Fibroblast of mammary gland (primary cell): ENCODE measurements at places on chromosomes 12 and 14.
A peak's percentile ranks its signal among the peaks of the same experiment; 100 is the strongest.

DNA sequence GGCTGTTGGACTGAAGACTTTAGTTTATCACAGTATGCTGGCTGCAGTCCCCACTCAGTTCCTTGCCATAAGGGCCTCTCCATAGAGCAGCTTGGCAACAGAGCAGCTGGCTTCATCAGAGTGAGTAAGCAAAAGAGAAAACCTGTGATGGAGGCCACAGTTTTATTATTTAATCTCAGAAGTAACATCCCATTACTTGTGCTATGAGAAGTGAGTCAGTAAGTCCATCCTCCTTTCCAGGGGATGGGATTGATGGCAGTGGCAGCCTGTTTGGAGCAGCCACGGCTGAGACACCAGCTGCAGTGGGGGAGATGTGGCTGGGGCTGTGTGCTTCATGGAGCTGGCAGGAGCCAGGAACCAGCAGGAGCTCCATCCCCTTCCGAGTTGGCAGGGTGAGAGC lies 138.5 kb upstream of the SRRM4 start:
- DNase-seq, result no peak

DNA sequence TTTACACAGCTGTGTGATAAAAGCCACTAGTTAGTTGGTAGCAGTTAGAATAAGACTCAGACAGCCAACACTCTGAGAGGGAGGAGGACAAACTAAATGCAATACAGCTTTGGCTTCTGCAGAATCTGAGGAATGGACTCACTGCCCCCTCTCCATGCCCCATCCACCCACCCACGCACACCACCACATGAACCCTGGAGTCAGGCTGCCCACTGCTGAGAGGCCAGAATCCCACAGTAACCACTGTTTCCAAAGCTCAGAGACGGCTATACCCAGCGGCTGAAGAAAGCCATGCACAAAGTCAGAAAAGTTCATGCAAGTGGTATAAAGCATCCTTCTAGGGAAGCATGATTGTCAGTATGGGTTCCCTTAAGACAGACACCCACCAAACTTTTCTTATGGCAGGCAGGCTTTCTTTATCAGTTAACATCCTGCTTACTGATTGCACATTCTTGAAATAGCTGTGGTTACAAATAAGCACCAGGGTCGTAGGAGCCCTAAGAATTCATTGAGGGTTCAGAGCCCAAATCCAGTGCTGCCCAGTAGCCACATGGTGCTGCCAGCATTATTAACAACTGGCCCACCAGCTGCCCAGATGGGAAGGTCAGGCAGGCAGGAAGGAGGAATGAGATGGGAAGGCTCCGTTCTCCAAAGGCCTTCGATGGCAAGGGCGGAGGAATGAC lies 61.5 kb downstream of the NT5DC3 start:
- DNase-seq, result no peak

DNA sequence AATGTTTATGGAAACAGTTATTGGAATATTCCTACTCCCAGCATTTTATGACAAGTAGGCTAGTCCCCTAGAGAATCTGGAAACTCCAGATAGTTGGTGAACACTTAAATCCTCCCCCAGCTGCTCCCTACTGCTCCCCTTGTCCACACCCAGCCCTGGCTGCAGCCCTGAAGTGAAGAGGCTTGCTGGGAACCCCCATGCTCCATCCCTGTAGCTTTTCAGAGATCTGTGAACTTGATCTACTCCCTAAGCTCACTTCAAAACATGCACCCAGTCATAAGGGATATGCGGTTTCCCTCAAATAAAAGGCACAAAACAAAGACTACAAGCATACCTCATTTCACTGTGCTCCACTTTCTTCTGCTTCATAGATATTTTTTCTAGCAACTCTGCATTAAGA lies 33.2 kb downstream of the EGLN3 start:
- DNase-seq, result no peak

GRCh38 chr14:65332141-65332871 lies 80.2 kb upstream of the FUT8 start:
- DNase-seq, result peak; percentile 47

DNA sequence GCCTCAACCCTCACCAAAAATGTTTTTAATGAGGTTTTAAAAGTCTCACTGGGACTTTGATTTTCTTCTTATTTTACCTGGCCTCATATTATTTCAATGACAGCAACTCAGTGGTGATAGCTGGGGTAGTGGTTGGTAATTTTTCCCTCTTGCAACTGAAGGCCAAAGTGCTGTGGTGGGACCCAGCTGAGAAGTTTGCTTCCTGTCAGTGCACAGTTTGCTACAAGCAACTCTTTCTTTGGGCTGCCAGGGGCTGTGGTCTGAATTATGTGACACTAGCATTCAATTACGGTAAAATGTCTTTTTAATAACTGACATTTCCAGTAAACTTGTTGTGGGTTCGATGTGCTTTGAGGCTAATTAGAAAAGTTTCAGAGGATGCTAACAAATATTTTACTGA lies 65.3 kb downstream of the IFNG start:
- DNase-seq, result no peak
